Natural killer cell treated with Interleukin-12 subunit alpha and Interleukin-12 subunit beta and Interleukin-15 and Interleukin-18, amount 100 ng/mL, for 72 hours (primary cell): ENCODE measurements at places on chromosomes 2 and 18.

DNA sequence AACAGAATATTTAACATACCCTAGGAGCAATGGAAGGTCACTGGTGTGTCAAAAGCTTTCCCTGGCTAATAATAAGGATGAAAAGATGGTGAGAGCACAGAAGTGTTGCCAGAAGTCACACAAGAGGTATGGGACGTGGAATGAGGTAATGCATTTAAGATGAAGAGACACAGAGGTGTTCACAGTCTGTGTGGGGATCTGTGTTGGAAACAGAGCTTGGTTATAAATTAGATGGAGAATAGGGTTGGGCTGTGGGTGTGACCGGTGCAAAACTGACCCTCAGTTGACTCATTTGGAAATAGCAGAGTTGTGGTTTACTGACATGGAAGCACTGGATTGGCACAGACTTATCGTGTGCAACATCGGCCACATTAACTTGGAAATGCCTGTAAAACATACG is 372.5 kb downstream of the SATB2 start:
- no peak for DNase-seq

DNA sequence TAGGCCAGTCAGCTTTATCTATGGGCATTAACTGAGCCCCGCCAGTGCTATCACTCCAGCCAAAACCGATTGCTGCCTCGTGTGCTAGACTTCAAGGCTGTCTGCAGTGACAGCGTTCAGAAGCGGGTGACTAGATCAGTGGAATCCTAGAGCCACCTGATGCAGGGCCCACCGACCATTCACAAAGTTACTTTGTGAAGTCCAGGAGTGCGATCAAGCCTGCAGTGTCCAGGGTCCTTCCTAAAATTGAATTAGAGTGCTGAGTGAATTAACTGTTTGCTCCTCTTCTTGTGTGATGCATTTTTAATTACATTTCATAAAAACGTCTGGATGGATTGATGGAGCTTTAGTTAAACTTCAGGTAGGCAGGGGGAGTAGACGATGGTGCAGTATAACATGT is 13.9 kb downstream of the PCARE start:
- DNase-seq, result no peak

DNA sequence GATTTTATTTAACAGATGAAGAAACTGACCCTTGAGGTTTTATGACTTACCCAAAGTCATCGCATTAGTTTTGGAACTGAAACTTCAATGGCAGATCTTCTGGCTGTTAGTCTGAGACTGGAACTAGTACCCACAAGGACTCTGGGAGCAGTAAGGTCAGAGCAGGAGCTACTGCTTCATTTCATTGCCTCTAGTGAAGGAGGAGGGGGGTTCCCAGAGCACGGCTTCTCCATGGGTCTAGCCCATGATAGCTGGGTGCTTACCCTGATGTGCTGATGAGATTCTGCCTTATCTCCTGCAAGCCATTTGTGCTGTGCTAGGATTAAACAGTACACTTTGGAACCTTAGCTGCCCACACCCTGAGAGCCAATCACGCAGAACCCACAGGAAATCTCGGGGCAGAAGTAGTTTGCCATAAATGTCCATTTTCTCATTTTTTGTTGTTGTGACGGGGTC is 5.4 kb upstream of the RNASEH1 start:
- DNase-seq, result no peak

DNA sequence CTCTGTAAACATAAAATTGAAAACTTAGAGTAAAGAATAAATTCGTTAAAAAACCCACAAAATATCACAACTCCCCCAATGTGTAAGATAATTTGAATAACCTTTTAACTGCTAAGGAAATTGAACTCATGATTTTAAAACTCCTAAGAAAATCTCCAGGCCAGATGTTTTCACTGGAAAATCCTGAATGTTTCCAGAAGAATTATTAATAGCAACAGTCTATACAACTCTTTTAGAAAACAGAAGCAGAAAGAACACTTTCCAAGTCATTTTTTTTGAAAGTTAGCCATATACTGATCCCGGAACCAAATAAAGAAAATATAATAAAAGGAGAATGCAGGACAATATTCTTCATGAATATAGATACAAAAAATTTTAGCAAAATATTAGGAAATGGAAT is 165.6 kb downstream of the ACOXL start:
- DNase-seq, result no peak

- no peak for DNase-seq
These were observed 248.8 kb downstream of the RDH14 start for GRCh38 chr2:18311420-18312195.

DNA sequence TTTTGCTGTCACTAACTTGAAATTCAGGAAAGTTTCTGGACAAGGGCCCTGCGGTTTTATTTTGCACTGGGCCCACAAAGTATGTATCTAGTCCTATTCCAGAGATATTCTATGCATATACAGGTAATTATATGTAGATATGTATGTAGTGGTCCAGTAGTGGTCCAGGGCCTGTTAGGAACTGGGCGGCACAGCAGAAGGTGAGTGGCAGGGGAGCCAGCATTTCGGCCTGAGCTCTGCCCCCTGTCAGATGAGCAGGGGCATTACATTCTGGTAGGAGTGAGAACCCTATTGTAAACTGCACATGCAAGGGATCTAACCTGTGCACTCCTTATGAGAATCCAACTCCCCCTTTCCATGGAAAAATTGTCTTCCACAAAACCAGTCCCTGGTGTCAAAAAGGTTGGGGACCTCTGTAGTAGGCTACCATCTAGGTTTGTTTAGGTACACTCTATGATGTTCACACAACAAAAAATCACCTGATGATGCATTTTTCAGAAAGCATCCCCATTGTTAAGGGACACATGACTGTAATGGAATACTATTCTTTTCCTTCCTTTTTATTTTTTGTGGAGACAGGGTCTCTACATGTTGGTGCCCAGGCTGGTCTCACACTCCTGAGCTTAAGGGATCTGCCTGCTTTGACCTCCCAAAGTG is 2.8 kb upstream of the PPP4R3B start:
- DNase-seq, result no peak
